ENCODE measurements at places on chromosomes 1 and 21.

DNA sequence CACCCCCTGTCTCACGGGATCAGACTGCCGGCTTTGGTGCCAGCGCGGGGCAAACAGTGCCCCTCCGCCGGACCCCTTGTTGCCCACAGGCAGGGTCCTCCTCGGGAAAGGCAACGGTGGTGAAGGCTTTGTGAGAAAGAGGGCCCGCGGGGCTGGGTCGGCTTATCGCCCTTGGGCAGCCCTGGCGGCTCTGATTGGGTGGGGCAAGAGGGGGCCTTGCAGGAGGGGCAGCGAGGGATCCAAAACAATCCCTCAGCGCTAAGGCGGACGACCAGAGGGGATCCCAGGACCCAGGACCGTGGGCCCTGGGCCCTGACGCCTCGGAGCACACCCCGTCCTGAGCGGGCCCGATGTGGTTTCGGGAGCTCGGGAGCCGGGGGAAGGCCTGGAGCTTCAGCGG, 3.9 kb upstream of the ZNF678 start:
- DNase-seq: no peak

DNA sequence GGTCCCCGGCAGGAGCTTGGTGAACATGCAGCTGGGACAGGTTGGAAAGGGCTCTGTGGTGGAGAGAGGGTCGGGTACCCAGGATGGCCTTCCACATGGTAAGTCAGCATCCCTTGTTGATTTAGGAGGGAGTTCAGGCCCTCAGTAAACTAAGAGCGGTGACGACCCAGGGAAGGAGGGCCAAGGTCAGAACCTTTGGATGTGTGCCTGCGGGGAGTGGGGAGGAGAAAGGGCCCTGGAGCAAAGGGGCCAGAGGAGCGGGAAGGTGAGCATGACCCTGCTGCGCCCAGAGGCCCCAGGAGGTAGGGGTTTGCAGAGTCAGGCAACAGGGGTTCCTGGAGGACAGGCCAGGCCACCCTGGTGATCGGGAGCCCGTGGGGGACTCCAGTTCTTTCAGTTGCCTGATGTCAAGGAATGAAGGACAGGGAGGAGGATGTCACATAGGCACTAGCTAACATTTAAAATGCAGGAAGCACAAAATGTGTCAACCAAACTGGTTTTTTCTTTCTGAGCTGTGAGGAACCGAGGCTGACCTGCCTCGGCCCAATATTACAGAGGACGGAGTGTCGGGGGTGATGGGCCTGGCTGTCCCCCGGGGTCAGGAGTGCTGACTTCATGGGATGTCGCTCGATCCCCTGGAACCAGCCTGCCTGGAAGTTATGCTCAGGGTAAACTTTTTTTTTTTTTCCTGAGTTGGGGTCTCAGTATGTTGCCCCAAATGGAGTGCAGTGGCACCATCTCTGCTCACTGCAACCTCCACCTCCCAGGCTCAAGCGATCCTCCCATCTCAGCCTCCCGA, 117.4 kb upstream of the SLC45A1 start:
- DNase-seq: no peak

GRCh38 chr1:219806020-219806419, 122.3 kb downstream of the SLC30A10 start:
- DNase-seq: peak; percentile 9

DNA sequence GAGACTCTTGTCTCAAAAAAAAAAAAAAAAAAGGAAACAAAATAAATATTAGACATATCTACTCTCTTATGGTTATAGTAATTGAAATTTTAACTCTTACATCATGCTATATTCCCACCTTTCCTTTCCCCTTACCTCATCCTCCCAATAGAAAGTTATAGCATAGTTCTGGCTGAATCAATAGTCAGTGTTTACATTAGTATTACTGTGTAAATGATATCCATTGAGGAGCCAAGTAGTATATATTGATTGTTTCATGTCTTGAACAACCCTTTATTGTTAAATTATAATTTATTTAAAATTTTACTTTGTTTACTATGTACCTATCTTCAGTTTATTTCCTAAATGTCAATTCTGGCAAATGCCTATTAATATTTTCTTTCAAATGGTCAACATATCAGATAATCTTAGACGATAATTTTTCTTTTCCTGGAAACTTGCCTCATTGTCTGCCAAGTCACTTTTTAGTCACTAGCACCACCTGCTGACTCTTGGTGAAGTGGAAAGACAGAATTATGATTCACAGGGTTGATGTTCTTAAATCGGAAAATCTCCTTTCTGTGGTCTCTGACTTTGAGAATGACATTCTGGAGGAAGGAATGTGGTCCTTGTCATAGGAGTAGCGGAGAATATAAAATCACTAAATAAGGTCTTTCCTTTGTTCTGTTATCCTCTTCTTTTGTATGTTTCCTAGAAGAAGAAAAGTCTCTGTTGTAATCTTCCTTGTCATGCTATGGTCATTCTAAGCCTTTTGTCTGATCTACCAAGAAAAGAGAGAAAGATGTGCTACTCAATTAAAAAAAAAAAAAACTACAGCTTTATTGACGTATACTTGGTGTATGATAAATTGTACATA, 8.6 kb downstream of the HJV start:
- DNase-seq: peak; percentile 78

GRCh38 chr1:207919523-207920170, 8.7 kb upstream of the CD34 start:
- no peak for DNase-seq

All from activated CD4-positive, alpha-beta T cell treated with anti-CD3 and anti-CD28 coated beads, Interleukin-2, Interleukin-4, amounts not matched to agents 100 ng/mL and 50 ng/mL, durations not matched to agents 16 hours and 8 hours (primary cell).